Stimulated activated CD8-positive, alpha-beta memory T cell treated with anti-CD3 and anti-CD28 coated beads, Interleukin-12 subunit alpha, Interleukin-12 subunit beta, amount 100 ng/mL, for 1 hour (primary cell): ENCODE measurements at places on chromosomes 2 and 18.

- no peak for DNase-seq
These were observed 33.2 kb upstream of the CYTIP start for GRCh38 chr2:157476953-157477709.

DNA sequence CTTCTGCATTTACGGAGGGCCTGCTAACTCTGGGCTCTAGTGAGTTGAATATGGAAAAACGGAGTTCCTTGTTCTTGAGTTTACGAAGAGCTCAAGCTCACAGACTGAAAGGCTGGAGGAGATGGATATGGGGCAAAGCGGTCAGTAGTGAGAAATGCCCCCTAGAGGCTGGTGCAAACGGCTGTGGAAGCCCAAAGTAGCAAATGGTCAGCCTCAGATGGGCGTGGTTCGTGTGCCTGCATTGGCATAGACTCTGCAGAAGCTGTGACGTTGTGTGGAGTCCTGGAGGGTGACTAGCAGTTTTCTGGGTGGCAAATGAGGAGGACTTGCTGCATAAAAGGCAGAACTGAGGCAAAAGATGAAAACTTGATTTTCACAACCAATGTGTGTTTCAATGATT lies 93.6 kb upstream of the TWIST2 start:
- no peak for DNase-seq

DNA sequence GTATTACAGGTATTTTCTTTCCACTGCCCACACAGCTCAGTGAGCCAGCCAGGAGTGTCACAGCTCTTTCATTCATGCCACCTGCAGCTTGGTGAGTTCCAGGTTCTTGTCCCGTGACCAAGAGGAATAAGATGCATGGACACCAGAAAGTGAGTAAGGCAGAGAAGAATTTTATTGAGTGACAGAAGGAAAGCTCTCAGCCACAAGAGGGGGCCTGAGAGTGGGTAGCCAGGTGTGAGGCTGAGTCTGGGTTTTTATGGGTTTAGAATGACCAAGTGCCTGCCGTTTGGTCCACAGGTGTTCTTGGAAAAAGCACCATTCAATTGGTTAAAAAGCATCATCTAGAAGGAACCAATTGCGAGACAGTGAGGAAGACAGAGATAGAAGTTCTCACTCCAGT lies 1097.1 kb upstream of the SLC39A10 start:
- DNase-seq = no peak

GRCh38 chr2:180722551-180723239 lies 257.7 kb upstream of the UBE2E3 start:
- no peak for DNase-seq

- DNase-seq = no peak
These were observed 133.8 kb upstream of the CTDP1 start for GRCh38 chr18:79545736-79546171.

DNA sequence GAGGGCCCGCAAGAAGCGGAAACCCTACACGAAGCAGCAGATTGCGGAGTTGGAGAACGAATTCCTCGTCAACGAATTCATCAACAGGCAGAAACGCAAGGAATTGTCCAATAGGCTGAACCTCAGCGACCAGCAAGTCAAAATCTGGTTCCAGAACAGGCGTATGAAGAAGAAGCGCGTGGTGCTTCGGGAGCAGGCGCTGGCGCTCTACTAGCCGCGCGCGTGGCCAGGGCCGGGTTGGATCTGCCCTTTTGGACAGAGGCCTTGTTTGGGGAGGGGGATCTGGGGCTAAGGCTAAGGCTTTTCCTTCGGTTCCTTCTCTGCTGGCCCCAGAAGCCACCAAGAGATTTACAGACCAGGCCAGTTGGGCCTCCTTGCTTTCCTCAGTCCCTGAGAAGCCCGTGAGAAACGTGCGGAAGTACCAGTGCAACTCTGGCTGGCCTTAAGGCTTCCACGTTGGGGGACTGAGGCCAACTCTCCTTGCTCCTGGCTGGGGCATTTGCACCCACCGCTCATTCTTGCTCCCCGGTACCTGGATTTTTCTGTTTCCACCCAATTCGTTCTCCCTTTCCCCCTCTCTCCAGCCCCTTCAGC lies 1.0 kb downstream of the HOXD12 start:
- no peak for DNase-seq

DNA sequence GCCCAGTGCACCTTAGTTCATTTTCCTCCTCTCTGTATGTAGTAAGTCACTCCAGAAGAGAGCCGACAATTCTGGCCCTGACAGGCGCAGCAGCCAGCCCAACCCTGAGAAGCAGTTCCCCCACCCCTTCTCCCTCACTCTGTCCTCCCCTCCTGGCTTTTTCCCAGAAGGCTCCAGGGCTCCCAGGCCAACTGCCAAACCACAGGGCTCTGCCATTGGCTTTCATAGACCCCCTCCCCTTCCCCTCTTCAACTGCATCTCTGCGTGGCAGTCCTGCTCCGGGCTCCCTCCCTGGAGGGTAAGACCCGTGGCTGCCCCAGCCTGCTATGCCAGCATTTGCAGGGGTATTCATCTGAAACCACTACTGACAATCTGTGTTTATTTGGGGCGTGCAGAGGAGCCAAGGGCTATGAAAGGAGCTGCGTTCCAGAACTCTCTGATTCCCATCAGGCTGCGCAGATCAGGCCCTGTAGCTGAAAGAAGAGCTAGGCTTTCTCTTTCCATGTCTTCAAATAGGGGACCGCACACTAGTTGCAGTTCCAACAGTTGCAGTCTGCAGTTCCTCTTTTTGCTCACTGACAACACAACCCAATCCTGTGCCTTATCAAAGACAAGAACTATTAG lies 388.6 kb upstream of the TNP1 start:
- no peak for DNase-seq

DNA sequence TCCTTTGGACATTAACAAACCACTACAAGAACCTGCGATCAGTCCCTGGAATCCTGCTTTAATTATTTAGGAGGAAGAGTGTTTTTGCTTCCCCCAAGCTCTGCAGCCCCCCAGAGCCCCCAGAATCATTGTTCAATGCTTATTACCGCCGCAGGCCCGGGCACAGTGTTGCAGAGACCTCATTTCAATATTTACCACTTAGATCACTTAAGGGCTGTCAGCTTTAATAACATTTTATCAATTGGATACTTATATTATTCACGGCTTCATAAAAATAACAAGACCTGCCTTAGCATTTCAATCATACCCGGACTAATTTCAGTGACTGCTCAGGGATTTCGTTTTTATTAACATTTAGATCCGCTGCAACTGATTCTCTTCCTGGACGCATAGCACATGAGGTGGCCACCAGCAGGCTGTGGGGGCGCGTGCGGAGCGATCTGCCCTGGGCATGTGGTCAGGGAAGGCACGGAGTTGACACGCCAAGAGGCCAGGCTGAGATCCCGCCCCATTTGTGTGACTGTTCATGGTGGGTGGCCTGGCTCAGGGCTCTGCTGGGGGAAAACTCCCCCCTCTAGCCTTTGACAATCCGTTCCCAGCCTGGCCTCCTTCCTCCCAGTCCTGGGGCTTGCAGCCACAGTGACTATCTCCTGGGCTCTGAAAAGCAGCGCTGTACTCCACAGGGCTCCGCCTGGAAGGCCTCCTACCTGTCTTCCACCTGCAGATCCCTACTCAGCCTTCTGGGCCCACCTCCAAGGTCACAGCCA lies 267.6 kb downstream of the SRBD1 start:
- DNase-seq = no peak

DNA sequence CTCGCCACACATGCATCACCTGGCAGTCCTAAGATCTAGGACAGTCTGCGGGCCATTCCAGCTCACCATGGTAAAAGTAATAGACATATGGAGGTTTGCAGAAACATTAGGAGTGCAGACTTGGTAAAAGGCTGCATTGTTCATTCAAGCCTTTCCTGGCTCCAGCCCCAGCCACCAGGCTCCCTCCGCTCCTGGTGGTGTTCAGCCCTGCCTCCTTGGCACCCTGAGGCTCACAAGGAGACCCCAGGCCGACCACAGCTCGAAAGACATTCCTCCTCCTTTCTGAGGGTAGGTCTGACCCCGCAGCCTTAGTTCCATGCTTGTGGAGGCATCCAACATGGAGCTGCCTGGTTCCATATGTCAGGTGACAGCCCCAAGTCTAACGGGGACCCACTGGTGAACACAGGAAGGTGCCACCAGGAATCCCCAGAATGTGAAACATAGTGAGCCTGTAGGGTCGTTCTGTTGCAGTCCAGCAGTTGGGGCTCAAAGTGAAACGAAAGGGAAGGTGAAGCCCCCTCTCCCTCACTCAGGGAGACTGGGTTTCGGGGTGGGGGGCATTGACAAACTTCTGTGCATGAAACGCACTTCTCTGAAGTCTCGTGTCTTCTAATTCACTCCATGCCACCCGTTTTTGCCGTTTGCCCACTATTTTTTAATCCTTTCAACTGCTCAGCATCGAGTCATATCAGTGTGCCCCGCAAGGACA lies 5.0 kb upstream of the SP100 start:
- no peak for DNase-seq

- DNase-seq = no peak
These were observed 14.2 kb upstream of the HK2 start for GRCh38 chr2:74819702-74820101.

DNA sequence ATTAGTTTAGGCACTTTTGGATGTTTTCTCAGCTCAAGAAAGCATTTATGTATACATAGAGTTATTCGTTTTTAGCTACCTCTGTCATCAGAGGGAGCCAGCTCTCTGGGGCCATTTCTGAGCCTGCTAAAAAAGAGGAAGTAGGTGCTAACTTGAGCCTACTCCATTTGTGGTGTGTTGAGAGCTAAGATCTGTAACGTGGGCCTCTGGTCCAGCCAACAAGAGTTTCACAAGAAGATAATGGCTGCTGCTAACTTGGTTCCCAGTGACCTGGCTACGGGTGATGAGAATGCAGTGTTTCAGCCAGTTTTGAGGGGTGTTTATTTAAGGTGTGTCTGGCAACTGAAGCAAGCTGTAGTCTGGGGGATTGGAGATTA lies 182.5 kb downstream of the PRKCE start:
- no peak for DNase-seq

DNA sequence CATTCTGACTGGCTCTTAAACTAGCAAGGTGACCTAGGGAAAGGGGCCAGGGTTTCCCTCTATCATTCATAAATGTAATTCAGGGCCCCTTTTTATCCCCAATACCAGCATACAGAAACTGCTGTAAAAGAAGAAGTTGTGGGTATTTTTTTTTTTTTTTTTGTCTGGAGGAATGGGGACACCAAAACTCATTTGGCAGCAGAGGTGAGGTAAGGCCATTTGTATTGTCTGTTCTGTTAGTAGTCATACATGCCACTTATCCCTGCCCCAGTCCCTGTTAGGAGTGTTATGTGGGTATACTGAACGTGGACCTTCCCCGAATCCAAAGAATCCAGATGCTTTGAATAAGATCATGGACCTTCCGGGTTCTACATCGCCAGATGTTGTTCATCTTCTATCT lies 1.7 kb downstream of the SEPTIN2 start:
- no peak for DNase-seq

GRCh38 chr18:51168026-51168742 lies 29.3 kb downstream of the MEX3C start:
- no peak for DNase-seq

DNA sequence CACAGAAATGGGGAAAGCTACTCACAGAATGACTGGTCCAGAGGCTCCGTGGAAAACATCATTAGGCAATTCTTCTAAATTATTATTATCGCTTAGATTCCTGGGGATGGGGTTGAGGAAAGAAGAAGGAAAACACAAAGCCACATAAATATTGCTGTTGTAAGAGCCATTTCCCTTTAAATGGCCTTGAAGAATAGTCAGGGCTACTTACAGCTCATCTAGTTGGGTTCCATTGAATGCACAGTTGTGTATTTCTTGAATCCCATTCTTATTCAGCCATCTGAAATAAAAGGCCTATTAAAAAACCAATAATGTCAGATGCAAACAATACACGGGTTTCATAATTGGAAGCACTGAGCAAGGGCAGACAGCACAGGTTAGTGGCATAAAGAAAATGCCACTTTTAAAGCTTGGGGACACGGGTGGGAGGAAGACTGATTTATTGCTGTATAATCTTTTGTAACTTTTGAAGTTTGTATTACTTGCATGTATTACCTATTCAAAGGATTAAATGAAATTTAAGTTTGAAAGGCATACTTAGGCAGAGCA lies 171.4 kb downstream of the FSHR start:
- no peak for DNase-seq

- no peak for DNase-seq
These were observed 19.5 kb downstream of the BCL2 start for GRCh38 chr18:63299837-63300745.

DNA sequence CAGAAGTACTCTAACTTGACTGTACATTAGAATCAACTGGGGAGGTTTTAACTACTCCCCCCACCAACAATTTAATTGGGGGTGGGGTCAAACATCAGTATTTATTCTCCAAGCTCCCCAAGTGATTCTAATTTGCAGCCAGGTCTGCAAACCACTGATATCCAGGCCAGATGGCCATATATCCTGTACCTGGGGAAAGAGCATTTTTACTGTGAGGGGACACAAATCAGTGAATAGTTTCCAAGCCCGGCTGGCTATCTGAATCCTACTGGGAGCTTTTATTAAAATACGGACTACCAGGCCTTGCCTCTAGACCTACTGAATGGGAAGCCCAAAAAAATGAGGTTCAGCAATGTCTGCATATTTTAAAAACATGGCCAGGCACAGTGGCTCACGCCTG lies 88.5 kb downstream of the TCF4 start:
- no peak for DNase-seq

- DNase-seq = no peak
These were observed 60.3 kb downstream of the MYCN start for GRCh38 chr2:16000642-16001041.

- DNase-seq = no peak
These were observed 70.8 kb upstream of the GRB14 start for GRCh38 chr2:164692114-164692513.

DNA sequence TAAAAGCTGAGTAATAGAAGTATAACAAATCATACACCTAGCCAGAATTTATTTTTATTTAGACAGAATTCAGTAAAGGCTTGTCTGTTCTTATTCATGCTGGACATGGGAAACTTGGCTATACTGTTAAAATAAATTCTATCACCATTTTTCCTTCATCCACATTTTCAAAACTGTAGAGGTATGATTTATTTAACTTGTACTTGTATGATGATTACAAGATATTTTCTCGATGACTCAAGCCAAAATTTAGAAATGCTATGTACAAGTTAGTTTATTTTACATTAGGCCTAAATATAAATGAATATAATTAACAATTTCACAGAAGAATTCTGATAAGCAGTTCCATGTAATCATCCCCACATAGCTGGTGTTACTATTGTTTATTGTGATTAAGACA lies 194.8 kb upstream of the DOK6 start:
- DNase-seq = no peak
